ENCODE measurements at places on chromosomes 1 and 21. TPM values are rescaled to one million over a fixed set of nuclear protein-coding genes. Genes with fewer than 3 reads are reported as not detected.

The KAZN gene
- 3.5 TPM for total RNA-seq

The LCE1C gene
- total RNA-seq = not detected

- H3K27ac ChIP-seq = no peak overlapping the region
- H3K4me1 ChIP-seq = no peaks in the 10 kb centered on the region
- no peaks in the 10 kb centered on the region for H3K36me3 ChIP-seq
- DNase-seq = no peak
- no peak overlapping the region for H3K4me3 ChIP-seq
Measured at GRCh38 chr1:169517558-169518186, 31.9 kb upstream of the SLC19A2 start.

- no peaks in the 10 kb centered on the region for H3K36me3 ChIP-seq
- DNase-seq = peak; percentile 72
- H3K27me3 ChIP-seq = no peaks in the 10 kb centered on the region
- peak overlapping the region; percentile 49 for H3K4me3 ChIP-seq
- H3K27ac ChIP-seq = peak overlapping the region; percentile 14
Measured at GRCh38 chr1:46166521-46167462, 8.1 kb upstream of the TSPAN1 start.

DNA sequence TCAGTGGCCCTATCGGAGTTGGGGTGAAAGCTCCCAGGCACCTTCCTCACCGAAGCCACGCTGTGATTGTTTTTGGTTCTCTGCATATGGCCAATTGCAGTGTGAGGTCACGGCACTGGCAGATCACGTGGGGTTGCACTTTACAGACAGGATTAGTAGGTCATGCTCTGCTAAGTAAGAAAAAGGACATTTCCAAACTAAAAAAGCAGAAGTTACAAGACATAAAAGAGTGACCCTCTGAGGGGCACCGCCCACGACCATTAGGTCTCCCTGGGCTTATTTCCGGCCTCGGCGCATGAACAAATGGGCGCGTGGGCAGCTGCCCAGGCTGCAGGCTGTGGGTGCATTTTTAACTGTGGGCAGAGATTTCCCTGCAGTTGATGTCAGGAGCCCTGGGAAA is 2.0 kb downstream of the CAPN9 start:
- no peaks in the 10 kb centered on the region for H3K27me3 ChIP-seq
- peaks cover 8% of the 10 kb centered on the region for H3K4me1 ChIP-seq
- no peak for DNase-seq
- no peaks in the 10 kb centered on the region for H3K36me3 ChIP-seq
- H3K4me3 ChIP-seq = no peak overlapping the region

- no peaks in the 10 kb centered on the region for H3K36me3 ChIP-seq
- no peak overlapping the region for H3K4me3 ChIP-seq
- peak overlapping the region; percentile 30 for H3K27ac ChIP-seq
- H3K4me1 ChIP-seq = peaks cover 42% of the 10 kb centered on the region
- DNase-seq = no peak
Measured at GRCh38 chr1:222817529-222817928, 2.7 kb downstream of the DISP1 start.

- no peaks in the 10 kb centered on the region for H3K36me3 ChIP-seq
- no peaks in the 10 kb centered on the region for H3K4me1 ChIP-seq
- H3K4me3 ChIP-seq = no peak overlapping the region
Measured at GRCh38 chr1:43321331-43321891, 16.2 kb upstream of the MPL start.

Measured in sigmoid colon (tissue), 7 donors.